ENCODE measurements at places on chromosomes 16 and 17.

GRCh38 chr16:17083628-17084027 lies 387.1 kb downstream of the XYLT1 start:
- no peak for DNase-seq

DNA sequence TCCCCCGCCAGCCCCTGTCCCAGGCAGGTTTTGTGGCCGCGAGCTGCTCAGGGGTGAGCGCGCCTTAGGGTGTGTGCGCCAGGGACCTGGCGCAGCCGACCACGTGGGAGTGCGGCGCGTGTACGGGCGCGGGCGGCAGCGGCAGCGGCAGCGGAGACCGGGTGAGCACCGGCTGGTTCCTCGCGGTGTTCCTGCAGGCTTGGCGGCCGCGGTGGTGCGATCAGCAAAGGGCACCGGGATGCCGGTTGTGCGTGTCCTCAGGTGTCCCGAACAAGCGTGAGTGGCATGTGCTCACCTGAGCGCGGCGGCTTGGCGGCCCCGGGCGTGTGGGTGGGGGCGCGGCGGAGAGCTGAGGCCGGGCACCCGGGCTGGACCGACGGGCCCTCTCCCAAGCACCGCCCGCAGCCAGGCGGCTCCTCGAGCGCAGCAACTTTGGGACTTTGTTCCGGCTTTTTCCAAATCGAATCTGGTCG lies 381 bp upstream of the HSD11B2 start:
- no peak for DNase-seq

- no peak for DNase-seq
Observed at GRCh38 chr16:11621539-11621919, 34.8 kb upstream of the LITAF start.

GRCh38 chr17:9676820-9677310 lies 31.5 kb downstream of the USP43 start:
- DNase-seq = no peak

DNA sequence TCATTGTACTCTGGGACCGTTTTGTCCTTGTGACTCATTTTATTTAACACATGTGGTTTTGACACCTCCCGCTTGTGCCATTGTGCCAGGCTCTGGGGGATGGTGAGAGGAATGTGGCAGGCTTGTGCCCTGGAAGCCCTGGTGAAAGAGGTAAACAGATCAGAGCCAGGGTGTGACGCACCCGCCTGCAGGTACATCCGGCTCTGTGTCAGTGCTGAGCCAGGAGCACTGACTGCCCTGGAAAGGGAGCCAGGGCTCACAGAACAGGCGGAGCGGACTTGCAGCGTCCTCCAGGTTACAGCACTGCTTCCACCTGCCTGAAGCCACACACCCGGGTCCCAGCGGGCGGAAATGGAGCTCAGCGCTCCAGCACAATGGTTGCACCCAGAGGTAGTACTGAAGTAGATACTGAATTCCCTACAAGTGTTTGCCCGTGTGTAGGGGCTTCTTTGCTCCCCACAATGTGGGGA lies 30.6 kb downstream of the CDRT15 start:
- DNase-seq = no peak

- DNase-seq = peak; percentile 89
Observed at GRCh38 chr16:60107871-60108270, 1373.8 kb upstream of the GOT2 start.

DNA sequence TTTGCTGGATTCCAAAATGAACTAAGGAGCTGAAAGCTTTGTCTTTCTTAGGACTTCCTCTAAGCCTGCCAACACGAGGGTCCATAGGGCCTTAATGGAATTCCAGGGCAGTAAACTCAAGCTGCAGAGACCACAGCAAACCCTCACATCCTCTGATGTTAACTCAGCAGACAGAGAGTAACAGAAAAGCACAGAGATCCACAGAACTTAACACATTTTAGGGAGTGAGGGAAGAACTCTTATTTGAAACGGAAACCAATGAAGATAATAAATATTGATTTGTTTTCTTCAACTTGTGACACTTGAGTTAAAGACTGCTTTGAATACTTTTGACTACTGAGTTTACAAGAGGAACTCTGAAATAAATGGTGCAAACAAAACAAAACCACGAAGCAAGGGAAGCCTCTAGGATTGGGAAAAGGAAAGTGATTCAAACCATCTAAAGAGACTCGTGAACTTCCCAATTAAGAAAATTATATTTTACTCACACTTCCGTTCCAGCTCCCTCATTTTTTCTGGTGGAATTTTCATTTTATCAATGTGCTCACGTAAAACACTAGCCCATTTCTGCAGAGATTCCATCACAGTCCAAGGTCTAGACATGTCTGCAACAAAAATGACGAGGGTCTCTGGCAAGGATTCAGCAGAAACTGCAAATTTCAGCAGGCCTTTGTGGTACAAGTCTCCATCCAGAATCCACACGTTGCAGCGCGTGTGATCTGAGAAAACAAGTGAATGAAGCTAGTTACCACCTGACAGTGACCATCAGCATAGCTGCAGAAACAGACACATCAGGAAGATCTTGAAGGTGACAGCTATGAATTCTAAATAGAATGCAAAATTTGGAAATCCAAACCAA lies 9.2 kb downstream of the DYNC1LI2 start:
- DNase-seq = no peak

DNA sequence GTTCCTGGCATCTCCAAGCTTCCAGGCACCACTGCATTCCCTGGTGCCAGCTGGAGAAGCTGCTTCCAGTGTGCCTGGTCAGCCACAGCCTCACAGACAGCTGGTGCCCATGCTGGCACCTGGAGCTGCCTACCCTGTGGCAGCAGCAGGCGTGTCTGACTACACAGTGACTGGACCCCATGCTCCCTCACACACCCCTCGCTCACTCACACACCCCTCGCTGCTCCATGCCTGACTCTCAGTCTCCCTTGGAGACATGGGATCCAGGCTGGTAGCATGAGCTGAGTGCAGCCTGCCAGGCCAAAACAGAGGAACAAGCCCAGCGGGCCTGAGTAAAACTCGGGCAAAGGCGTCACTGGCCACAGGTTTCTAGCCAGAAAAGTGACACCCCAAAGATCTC lies 59.1 kb upstream of the SMIM36 start:
- no peak for DNase-seq

GRCh38 chr17:65201331-65201730 lies 64.2 kb downstream of the RGS9 start:
- no peak for DNase-seq

DNA sequence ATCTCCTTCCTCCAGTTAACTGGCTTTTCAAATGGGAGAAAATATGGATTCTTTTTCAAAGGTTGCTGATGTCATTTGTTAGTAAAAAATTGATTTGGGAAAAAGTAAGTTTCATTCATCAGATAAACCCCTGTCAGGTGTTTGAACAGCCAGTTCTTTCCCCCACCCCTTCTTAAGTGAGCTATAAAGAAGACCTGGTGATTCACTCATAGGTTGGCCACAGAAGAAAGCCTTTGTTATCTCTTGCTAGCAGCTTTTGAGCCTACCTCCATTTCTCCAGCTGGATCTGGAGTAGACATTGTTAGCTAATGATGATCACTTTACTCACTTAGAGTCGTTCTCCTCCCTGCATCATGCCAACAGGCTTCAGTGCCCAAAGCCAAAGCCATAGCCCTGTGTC lies 63.0 kb downstream of the NLK start:
- no peak for DNase-seq

- no peak for DNase-seq
Observed at GRCh38 chr17:78976907-78977680, 2.6 kb downstream of the LGALS3BP start.

- peak; percentile 92 for DNase-seq
Observed at GRCh38 chr17:77542551-77543490, 402.1 kb downstream of the SEC14L1 start.

DNA sequence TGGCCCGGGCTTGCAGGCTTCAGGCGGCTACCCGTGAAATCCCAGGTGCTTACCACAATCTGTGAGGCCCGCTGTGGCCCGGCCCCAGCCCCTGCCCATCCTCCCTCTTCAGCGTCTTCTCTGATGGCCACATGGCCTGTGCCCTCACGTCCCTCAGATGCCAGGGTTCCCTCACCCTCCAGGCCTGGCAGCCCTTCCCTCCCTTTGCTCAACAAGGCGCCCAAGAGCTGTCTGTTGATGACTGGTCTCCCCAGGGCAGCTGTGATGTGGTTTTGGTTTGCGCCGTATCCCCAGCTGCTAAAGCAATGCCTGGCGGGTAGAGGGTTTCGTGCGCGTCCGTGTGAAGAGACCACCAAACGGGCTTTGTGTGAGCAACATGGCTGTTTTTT lies 35.1 kb downstream of the PMM2 start:
- no peak for DNase-seq

DNA sequence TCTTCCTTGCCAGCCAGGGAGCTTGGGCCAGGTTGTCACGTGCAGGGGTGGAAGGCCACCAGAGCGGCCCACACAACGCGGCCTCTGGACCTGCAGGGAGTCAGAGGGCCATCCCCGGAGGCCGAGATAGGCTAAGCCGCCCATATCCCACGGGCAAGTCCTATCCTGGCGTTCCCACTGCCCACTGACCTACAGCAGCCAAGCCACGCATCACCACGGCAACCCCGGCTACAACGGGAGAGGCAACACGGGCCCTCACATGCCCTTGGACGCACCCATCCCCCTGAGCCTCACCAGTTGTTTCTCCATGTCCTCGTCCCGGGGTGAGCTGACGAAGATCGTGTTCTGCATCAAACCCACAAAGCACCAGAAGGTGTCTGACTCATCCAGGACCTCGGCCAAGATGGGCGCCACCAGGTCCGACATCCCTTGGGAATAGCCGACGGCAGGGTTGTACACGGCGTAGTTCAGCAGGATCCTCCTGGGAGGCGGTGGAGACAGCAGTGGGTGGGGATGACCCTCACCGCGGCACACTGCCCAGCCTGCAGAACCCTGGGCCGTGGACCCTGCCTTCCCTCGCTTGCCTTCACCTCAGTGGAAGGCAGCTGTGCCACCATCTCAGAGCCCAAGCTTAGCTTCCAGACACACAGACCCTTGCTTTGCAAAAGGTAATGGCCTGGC lies 88.2 kb downstream of the TBC1D16 start:
- no peak for DNase-seq

- no peak for DNase-seq
Observed at GRCh38 chr17:65743308-65743655, 181.8 kb upstream of the AXIN2 start.

DNA sequence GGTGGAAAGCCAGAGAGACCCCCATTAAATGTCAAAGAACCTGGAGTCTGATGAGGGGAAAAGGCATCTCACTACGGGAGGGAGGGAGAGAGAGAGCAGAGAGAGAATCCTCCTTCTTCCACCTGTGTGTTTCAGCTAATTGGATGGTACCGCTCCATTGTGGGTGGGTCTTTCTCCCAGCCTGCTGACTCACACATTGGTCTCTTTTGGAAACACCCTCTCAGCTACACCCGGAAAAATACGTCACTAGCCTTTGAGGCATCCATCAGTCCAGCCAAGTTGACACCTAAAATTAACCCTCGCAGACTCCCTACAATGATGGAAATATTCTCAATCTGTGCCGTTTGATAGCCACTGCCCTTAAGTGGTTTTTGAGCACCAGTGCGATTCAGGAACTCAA lies 100.4 kb downstream of the ELAC2 start:
- no peak for DNase-seq

- peak; percentile 96 for DNase-seq
Observed at GRCh38 chr17:77285594-77286390, 145.0 kb downstream of the SEC14L1 start.

GRCh38 chr17:54085020-54085419 lies 262.3 kb downstream of the KIF2B start:
- DNase-seq = no peak

DNA sequence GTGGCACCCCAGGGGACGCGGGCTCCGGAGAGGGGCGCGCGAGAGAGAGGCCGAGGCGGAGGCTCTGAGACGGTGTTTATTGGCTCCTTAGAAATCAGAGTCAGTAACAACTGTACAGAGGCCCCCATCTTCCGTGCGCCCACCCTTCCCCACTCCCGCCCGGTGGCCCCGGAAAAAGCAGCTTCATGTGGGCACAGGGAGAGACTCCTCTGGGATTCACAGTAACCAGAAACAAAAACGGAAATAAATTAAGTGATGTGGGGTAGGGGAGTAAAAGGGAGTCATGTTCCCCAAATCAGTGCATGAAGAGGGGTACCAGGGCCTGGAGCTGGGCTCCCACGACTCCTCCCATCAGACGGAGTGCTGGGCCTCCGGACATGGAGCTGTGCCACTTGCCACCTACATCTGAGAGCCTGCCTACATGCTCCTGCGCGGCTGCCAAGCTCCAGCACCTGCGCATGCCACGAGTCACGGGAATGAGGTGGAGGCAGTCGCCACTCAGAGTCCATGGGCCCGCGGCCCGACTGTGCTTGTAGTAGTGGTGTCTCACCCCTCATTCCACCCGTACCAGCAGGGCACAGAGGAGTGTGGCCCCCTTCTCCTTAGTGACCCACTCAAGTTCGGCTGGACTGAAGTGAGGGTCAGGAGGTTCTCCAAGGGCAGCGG lies 543 bp upstream of the GPS2 start:
- DNase-seq = no peak

DNA sequence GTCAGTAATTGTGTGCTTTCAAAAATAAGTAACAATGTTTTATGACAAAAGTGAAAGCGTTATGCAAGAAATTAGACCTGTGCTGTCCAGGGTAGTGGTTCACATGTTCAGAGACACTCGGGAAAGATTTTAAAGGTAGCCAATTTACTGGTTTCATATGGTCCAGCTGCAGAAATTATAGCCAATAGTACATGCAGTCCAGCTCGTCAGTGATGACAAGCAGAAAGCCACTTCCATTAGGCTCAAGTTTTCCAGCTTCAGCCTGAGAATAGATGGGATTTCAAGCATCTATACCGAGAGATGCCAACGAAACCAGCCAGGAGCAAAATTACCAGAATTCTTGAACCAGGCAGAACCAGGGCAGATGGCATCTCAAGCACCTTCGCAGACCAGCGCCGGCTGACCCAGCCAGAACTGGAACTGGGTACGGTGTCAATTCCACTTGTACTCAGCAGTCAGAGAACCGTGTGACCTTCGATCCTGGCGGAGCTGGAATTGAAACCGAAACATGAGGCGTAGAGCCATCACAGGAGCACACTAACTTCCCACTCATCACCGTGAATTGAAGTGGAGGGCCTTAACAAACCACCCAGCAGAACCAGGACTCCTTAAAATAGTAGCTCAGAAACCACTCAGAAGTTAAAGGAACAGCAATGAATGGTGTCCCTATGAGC lies 207.9 kb upstream of the HSBP1 start:
- no peak for DNase-seq

DNA sequence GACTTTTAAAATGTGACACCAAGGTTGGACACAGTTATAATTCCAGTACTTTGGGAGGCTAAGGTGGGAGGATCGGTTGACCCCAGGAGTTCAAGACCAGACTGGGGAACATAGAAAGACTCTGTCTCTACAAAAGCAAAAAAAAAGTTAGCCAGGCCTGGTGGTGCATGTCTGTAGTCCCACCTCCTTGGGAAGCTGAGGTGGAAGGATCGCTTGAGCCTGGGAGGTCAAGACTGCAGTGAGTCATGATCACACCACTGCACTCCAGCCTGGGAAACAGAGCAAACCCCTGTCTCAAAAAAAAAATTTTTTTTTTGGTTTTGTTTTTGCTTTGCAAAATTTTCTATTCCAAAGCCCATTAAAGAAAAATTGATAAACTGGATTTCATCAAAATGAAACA lies 281.4 kb downstream of the BCAS3 start:
- no peak for DNase-seq

GRCh38 chr16:3459401-3460090 lies 16.1 kb downstream of the NAA60 start:
- no peak for DNase-seq

- no peak for DNase-seq
Observed at GRCh38 chr17:78359321-78359996, 418 bp downstream of the SOCS3 start.
